ENCODE measurements at places on chromosomes 2 and 18.
A peak's percentile ranks its signal among the peaks of the same experiment; 100 is the strongest.

DNA sequence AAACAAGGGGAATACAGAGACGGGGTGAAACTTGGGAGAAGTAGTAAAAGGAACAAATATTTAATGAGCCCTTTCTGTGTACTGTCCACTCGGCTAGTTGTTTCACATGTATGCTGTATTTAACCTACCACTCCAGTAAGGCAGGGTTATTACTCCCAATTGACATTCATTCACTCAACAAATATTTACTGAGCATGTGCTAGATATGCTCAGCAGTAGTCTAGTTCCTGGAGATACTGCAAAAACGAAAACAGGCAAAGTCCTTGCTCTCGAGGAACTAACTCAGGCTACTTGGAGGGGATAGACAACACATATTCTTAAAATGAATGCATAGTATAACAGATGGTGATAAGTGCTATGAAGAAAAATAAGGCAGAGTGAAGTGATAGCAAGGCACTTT is 207.3 kb downstream of the SS18 start:
- DNase-seq, result no peak

- no peak for DNase-seq
Observed at GRCh38 chr2:97736608-97737330, 23.4 kb downstream of the ZAP70 start.

DNA sequence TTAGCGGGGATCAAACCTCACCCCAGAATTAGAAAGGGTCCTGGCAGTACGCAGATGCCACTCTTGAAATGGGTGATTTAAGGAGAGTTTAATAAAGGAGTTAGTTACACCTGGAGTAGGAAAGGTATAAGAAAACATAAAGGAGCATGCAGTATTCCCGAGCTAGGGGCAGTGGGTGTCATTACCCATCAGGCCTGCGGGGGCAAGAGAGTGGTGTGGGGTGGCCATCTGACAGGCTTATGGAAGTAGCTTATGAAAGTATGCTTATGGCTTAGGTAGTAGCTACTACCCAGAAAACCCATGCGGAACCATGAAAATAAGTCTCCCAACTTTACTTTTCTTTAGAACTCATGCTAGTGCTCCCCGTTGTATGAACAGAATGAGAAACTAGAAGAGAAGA is 568.9 kb upstream of the ACVR2A start:
- no peak for DNase-seq

DNA sequence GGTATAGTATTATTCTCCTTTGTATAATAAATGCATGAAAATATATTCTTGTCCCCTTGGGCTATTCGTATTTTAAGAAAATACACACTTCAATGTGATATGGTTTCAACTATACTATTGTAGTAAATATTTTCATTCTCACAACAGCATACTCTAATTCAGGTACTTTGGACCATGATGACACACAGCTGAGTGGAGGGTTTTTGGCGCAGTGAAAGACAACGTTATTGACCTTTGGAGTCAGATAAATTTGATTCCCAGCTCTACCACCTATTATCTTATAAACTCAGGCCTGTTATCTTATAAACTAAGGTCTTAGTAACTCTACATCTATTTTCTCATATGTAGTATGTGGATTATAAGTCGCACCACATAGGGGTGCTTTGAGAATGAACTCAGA is 895.9 kb upstream of the DDX18 start:
- no peak for DNase-seq

DNA sequence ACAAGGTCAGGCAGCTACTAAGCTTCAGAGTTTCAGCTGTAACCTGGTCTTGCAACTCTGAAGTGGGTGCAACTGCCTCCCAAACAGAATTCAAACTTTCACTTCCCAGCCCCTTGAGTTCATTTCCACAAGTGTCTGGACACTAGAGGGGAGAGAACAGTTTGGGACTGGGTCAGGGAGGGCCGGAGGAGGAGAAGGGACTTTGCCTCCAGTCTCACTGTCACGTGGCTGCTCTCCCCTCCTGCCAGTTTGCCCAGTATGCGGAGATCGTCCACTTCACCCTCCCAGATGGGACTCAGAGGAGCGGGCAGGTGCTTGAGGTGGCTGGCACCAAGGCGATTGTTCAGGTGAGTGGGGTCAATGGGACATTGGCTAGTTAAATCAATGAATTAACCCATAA is 20.6 kb upstream of the ANKRD53 start:
- DNase-seq, result no peak

GRCh38 chr2:61017556-61018317 is at the start of the genes PEX13 and PUS10:
Gene PEX13 (plus strand): TSS chr2:61017720. CDS start chr2:61017760, 40 bp downstream.
Gene PUS10 (minus strand): TSS chr2:61018255. CDS start chr2:61011890, 6,365 bp downstream.
- DNase-seq, result peak; percentile 59

DNA sequence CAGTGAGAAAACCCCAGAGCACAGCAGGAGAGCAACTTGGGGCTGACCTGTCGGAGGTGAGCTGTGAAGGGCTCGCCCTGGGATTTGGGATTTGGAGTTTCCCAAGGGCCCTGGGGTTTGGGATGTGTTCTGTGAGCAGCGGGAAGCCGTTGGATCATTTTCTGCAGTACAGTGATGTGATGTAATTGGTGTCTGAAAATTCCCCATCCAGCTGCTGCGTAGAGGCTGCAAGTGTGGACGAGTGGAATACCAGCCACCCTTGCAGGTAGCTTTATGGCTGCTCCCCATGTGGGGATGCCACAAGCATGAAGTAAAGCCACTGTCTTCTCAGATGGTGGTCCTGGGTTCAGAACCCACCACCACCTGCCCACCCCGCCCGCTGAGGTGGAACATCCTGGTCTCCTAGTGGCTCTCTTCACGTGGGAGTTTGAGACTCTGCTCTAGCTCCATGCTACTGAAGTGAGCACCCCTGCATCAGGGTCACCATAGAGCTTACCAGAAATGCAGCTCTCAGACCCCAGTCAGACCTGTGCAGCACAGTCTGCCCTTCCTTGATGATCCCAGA is 15.0 kb downstream of the IMPA2 start:
- DNase-seq, result no peak

GRCh38 chr18:11859903-11860407 is 8.7 kb downstream of the CHMP1B start:
- no peak for DNase-seq

DNA sequence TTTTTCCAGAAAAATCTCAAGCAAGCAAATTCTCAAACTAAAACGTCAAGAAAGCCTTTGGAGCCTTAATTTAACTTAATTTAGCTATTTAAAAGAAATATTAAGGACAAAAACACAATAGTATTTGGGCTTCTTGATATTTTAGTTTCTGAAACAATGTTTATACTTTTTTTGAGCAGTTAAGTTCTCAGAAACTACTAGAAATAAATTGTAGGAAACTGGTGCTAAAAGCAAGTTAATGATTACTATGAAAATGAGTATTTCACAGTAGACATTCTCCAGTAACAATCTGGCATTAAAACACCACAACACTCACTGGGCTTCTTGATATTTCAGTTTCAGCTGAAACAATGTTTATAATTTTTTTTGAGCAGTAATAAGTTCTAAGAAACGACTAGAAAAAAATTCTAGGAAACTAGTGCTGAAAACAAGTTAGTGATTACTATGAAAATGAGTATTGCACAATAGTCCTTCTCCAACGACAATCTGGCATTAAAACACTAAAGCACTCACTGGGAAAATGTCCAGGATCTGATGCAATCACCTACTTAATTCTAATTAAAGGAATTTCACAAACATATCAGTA is 45.1 kb downstream of the TRAK2 start:
- no peak for DNase-seq

GRCh38 chr2:219356834-219357233 is 24.3 kb upstream of the RESP18 start:
- no peak for DNase-seq

GRCh38 chr2:226585130-226585561 is 214.5 kb downstream of the IRS1 start:
- DNase-seq, result no peak

DNA sequence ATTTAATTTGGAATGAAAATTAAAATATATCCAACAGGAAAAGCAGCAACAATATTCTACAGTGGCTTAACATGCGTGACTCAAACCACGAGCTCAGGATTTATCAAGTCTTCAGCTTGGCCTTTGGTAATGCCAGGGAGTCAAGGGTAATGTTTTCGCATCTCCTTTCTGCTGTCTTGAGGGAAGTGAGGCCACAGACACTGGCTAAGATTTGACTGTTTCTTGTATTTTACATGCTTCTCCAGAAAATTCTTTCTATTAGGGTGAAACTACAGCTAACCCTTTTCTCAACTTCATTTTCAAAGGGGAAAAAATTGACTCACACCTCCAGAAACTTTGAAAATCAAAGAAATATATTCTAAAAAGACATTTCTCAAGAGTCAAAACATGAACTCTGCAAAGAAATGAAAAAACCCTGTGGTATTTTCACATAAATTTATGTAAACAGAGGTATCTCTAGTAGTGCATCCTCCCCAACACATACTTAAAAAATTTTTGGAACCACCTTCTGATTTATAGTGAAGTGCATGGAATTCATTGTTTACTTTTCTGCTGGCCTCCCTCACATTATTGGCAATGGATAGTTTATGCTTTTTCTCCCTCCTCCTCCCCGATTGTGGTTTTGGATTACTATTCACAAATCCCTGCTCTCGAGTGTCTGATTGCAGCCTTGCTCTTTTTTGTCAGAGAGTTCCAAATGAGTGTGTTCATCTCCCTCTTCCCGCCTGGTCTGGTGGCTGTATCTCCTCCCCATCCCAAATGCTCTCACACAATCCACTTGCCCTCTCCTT is 48.7 kb downstream of the DPP4 start:
- no peak for DNase-seq

- no peak for DNase-seq
Observed at GRCh38 chr2:47381408-47381807, 21.5 kb upstream of the MSH2 start.

DNA sequence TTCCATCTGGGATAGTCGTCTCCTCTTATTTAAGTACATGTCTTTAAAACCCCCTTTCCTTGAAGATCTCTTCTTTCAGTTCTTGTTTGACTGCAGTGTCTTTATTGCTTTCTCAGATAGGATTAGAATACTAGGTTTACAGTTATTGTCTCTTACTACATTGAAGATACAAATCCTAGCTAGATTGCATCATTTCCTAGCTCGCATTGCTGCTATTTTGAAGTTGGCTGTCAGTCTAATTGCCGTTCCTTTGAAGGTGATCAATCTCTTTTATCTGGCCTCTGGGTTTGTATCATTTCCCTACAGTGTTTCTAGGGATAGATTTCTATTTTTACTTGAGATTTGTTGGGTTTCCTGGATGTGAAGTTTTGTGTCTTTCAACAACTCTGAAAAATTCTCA is 20.9 kb downstream of the ARMC9 start:
- DNase-seq, result no peak

DNA sequence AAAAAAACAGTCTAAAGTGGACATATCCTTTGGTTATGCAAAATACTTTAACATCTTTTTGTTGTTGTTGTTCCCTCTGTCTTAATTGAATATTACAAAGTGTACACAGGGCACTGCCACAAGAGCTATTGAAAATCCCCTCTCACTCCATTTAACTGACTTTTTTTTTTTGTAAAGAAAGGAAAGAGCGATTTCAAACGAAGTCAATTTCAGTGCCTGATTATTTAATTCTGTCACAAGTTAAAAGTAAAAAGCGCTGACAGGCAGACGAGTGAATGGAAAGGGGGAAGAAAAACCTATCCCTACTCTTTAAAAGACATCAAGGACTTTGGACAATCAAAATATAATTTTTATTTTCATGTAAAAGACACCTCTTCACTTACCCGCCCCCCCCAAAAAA is 1.9 kb downstream of the FIGN start:
- DNase-seq, result no peak

- DNase-seq, result no peak
Observed at GRCh38 chr2:207787017-207787416, 17.3 kb upstream of the FZD5 start.

- DNase-seq, result no peak
Observed at GRCh38 chr2:167380555-167380954, 492.3 kb downstream of the XIRP2 start.

- DNase-seq, result peak; percentile 37
Observed at GRCh38 chr2:86037141-86037794, 68.4 kb downstream of the POLR1A start.

DNA sequence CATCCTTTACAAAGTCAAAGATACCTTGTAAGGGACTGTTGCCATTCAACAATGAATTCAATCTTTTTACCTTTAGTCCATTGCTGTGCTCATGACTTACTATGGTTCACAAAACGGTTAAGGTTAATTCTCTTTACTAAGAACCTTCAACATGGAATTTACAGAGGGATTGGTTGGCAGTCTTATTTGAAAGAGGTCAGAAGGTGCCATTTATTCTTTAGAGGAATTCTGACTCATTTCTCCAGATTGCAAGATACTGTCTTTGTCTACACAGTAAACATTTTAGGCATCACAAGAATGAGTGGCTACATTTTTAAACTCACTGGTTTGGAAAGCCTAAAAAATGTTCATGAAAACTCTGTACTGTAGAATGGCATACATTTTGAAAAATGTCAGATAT is 17.4 kb downstream of the KCNH7 start:
- no peak for DNase-seq

Measured in activated effector memory CD4-positive, alpha-beta T cell treated with Interleukin-2 at 50 U/mL for 16 hours (primary cell).